Mammary microvascular endothelial cell (primary cell): ENCODE measurements at places on chromosomes 16 and 17. TPM values are rescaled to one million over a fixed set of nuclear protein-coding genes. Genes with fewer than 3 reads are reported as not detected.

PABPN1L gene
- not detected in 2 replicates for total RNA-seq

SYCE1L gene
- 4.9 and 5.5 TPM in 2 replicates for total RNA-seq

IGFALS gene
- not detected in 2 replicates for total RNA-seq

GOSR2 gene
- 32.3 and 33.4 TPM in 2 replicates for total RNA-seq

ADCY7 gene
- 2.9 and 10.1 TPM in 2 replicates for total RNA-seq
